ENCODE measurements at places on chromosomes 5 and 9. TPM values are rescaled to one million over a fixed set of nuclear protein-coding genes. Genes with fewer than 3 reads are reported as not detected.

Gene TPPP
- 0.11 TPM for polyA plus RNA-seq

DNA sequence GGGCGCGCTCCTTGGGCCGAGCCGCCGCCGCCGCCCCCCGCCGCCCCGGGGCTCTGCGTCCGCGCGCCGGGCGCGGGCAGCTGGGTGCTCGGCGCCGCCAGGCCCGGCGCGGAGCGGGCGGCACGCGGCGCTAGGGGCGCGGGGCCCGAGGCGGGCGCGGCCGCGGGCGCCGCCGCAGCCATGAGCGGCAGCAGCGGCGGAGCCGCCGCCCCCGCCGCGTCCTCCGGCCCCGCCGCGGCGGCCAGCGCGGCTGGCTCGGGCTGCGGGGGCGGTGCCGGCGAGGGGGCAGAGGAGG lies 351 bp downstream of the TRIO start:
- no peak for DNase-seq

- peak; percentile 84 for DNase-seq
Observed at GRCh38 chr5:73482383-73483136, 15.7 kb upstream of the BTF3 start.

GRCh38 chr5:172632346-172633092 lies 8.5 kb upstream of the NEURL1B start:
- no peak for DNase-seq

- no peak for DNase-seq
Observed at GRCh38 chr5:89934069-89934468, 475.5 kb downstream of the CETN3 start.

DNA sequence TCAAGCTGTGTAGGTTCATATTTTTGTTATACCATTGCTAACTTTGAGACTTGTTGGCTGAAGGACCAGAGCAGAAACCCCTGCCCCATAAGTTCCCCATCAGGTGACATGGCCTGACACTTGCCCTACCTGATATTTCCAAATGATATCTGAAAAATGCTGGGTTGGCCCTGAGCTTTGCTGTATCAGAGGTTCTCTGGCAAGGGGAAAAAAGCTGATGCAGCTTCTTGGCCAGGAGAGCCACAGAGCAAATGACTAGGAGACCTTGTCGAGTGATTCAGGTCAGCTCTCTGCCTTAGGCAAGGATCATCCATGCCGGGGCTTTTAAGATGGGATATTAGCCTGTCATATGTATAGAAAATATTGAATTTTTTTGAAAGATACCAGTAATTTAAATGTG lies 2.9 kb upstream of the MEGF9 start:
- no peak for DNase-seq

Gene PCDHGA7
- polyA plus RNA-seq = 3.0 TPM

DNA sequence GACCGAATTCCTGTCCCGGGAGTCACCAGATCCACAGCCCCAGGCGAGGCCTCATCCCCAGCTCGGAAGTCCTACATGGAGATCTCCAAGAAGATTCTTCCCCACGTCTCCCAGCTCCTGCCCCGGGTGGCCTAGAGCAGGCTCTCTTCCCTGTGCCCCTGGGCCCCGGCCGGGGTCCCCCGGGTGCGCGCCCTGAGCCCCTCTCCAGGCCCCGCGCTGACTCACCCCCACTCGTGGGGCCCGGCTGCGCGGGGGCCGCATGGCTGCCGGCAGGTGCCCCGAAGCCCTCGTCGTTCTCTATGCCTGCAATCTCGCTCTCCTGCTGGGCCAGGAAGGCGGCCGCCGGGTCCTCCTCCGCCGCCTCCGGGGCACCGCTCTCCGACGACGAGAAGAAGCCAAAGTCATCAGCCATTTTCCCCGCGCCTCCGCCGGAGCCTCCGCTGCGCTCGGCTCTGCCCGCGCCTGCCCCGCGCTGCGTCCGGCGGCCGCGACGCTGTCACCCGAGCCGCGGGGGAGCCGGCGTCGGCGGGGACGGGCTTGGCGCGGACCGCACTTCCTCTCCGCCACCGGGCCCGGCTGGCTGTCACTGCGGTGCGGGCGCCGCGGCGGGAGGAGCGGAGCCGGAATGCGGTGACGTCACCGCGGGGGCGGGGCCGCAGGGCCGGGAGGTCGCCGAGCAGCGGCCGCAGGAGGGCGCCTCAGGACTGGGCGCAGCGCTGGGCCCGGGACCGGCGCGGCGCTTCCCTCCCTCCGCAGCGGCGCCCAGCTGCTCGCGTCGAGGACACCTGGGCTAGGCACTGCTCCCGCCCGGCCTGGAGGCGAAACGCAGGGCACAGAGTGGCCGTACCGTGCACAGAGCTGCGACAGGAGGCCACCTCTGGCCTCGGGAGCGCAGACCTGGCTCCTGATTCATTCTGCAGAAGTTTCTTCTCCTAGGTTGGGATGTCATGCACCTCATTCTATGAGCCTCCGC lies at the start of gene CLTB:
Gene CLTB (minus strand): TSS at position 588 of the 973 bp plus-strand sequence. CDS start 176 bp downstream, at position 412.
- DNase-seq = peak; percentile 79

Data from fibroblast of lung (primary cell).